ENCODE measurements at places on chromosomes 1 and 21. TPM values are rescaled to one million over a fixed set of nuclear protein-coding genes. Genes with fewer than 3 reads are reported as not detected.

DNA sequence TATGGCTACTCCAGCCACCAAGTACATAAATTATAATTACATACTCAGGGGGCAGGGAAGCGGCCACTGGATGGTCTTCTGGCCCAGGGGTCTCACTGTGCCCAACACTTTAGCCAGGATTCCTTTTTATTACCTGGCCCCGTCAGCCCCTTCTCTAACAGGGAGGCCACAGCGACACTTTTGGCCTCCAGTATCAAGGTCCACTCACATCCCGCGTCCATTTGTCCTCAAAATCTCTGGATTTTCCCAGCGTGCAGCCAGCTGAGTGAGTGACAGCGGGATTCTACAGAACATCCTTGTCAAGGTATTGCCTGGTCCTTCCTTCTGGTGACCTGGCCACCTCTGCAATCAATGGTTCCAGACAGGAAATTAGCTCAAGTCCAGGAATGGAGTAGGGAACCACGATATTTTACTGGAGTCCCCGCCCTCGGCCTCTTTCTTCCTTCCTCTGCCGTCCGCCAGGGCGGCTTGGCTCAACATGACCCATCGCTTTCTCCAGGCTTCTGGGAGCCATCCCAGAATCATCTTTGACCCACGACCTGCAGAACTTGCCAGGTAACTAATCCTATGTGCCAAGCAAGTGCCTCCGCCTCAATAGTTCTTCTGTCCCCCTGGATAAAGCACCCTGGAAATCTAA lies 2.7 kb upstream of the COL6A2 start:
- H3K36me3 ChIP-seq, result no peaks in the 10 kb centered on the region
- no peaks in the 10 kb centered on the region for H3K27me3 ChIP-seq
- no peak overlapping the region for H3K27ac ChIP-seq
- H3K4me3 ChIP-seq, result no peak overlapping the region

The PDIK1L gene
- total RNA-seq, result 9.2 TPM

The ROR1 gene
- 0.50 TPM for total RNA-seq

- H3K36me3 ChIP-seq, result no peaks in the 10 kb centered on the region
- H3K27ac ChIP-seq, result no peak overlapping the region
- no peaks in the 10 kb centered on the region for H3K4me1 ChIP-seq
- no peak for DNase-seq
- no peaks in the 10 kb centered on the region for H3K27me3 ChIP-seq
Observed at GRCh38 chr1:169217636-169218035, 111.1 kb downstream of the ATP1B1 start.

GRCh38 chr1:23745515-23745914 lies 2.2 kb downstream of the ELOA start:
- H3K4me3 ChIP-seq, result no peak overlapping the region
- DNase-seq, result no peak
- H3K36me3 ChIP-seq, result peaks cover 5% of the 10 kb centered on the region
- H3K27me3 ChIP-seq, result no peaks in the 10 kb centered on the region
- no peak overlapping the region for H3K27ac ChIP-seq

- H3K27ac ChIP-seq, result no peak overlapping the region
- no peak overlapping the region for H3K4me3 ChIP-seq
- H3K27me3 ChIP-seq, result no peaks in the 10 kb centered on the region
- no peaks in the 10 kb centered on the region for H3K4me1 ChIP-seq
Observed at GRCh38 chr1:217029281-217030157, 306.3 kb upstream of the ESRRG start.

GRCh38 chr1:179445593-179445992 lies 79.8 kb downstream of the AXDND1 start:
- H3K4me1 ChIP-seq, result no peaks in the 10 kb centered on the region
- no peaks in the 10 kb centered on the region for H3K27me3 ChIP-seq
- no peak overlapping the region for H3K4me3 ChIP-seq
- DNase-seq, result no peak
- H3K36me3 ChIP-seq, result no peaks in the 10 kb centered on the region

DNA sequence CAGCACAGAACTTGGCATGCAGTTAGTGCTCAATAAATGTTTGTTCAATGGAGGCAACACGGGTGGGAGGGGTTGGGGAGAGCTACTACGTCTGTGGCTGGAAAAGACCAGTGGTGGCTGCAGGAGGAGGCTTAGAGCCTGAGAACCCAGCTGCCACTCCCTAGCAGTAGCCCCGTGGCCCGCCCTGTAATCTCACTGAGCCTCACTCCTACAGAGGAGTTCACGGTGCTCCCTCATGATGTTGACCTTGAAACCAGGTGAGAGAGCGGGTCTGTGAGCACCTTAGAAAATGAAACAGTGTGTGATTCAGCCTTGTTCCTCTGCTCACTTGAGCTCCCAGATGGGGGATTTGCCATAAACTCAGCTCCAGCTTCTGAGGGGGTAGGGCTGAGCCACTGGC lies 299.6 kb downstream of the NPHP4 start:
- H3K27me3 ChIP-seq, result no peaks in the 10 kb centered on the region
- H3K27ac ChIP-seq, result no peak overlapping the region
- DNase-seq, result no peak

GRCh38 chr1:115761601-115762302 lies 6.8 kb downstream of the CASQ2 start:
- H3K36me3 ChIP-seq, result no peaks in the 10 kb centered on the region
- no peak overlapping the region for H3K4me3 ChIP-seq
- H3K27ac ChIP-seq, result no peak overlapping the region
- no peak for DNase-seq

The LRRC42 gene
- total RNA-seq, result 10.4 TPM

GRCh38 chr1:206754011-206754410 lies 16.6 kb upstream of the IL19 start:
- no peaks in the 10 kb centered on the region for H3K27me3 ChIP-seq
- H3K36me3 ChIP-seq, result no peaks in the 10 kb centered on the region
- H3K4me1 ChIP-seq, result no peaks in the 10 kb centered on the region

DNA sequence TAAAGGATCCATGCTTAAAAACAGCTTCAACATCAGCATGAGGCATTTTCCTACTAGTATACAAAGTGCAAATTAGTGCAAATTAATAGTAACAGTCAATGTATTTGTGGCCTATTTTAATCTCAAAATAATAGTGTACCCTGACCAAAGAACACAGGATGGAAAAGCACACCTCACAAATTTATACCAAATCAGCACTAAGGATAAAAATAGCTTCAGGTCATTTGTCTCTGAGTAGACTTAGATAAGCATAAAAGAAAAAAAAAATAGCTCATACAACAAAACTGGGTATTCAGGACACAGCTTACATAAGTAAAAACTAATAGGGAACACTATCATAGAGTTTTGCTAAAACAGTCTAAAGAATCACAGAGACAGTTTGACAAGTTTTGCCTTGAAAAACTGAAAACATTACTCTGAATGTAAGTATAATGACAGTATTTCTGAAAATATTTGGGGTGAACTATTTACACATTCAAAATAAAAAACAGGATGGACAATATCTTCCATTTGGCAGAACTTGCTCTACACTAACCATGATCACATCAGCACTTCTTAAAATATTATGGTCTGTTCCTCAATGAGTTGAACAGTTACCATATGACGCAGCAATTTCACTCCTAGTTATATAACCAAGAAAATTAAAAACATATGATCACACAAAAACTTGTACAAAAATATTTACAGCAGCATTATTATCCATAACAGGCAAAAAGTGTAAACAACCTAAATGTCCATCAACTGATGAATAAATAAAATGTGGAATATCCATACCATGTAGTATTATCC lies 46.3 kb downstream of the RNF115 start:
- H3K27ac ChIP-seq, result no peak overlapping the region
- no peak overlapping the region for H3K4me3 ChIP-seq
- H3K27me3 ChIP-seq, result no peaks in the 10 kb centered on the region
- no peaks in the 10 kb centered on the region for H3K36me3 ChIP-seq
- no peak for DNase-seq
- no peaks in the 10 kb centered on the region for H3K4me1 ChIP-seq

The PLD5 gene
- 0.17 TPM for total RNA-seq

DNA sequence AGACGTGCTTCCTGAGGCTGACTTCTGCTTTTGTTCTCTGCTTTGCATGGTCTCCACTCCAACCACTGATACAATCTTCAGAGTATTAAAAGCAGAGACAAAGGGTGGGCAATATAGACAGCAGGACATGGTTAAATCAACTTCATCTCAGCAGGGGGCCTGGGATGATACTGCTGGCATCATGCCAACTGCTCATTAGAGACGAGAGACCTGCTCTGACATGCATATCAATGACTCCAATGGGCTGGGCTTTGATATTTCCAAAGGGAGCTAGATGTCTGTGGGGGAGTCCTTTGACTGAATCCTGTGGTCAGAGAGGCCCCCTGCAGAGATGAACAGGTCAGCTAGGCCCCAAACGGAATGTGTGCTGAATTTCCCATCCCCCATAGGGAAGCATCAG lies 106.6 kb downstream of the ACTL8 start:
- no peaks in the 10 kb centered on the region for H3K36me3 ChIP-seq
- H3K27me3 ChIP-seq, result no peaks in the 10 kb centered on the region
- no peak overlapping the region for H3K27ac ChIP-seq
- no peak for DNase-seq
- no peaks in the 10 kb centered on the region for H3K4me1 ChIP-seq

GRCh38 chr1:15236321-15236721 lies 10.7 kb upstream of the FHAD1 start:
- no peak overlapping the region for H3K27ac ChIP-seq
- no peak for DNase-seq
- H3K36me3 ChIP-seq, result no peaks in the 10 kb centered on the region
- H3K4me3 ChIP-seq, result no peak overlapping the region
- H3K4me1 ChIP-seq, result no peaks in the 10 kb centered on the region
- no peaks in the 10 kb centered on the region for H3K27me3 ChIP-seq

DNA sequence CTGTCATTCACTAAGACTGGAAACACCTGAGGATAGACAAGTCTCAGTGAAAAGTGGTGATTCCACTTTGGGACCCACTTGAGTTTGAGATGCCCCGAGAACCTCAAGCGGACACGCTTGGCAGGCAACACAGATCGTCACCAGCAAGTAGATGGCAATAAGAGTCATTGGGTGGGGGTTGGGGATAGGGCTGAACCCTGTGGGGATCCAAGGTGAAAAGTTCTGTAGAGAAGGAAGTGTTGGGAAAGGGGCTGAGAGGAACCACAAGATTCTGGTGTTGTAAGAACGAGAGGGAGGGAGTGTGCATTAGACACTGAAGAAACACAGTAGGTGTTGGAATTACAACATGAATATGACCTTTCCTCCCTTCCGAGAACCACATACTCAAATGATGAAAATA lies 45.4 kb upstream of the TDRD10 start:
- DNase-seq, result no peak
- H3K36me3 ChIP-seq, result peaks cover 66% of the 10 kb centered on the region
- H3K27me3 ChIP-seq, result no peaks in the 10 kb centered on the region

- no peaks in the 10 kb centered on the region for H3K4me1 ChIP-seq
- H3K27me3 ChIP-seq, result no peaks in the 10 kb centered on the region
Observed at GRCh38 chr1:192263436-192263835, 53.4 kb upstream of the RGS21 start.

The CALML6 gene
- 0.67 TPM for total RNA-seq

GRCh38 chr1:87683196-87683956 lies 354.7 kb downstream of the LMO4 start:
- H3K36me3 ChIP-seq, result no peaks in the 10 kb centered on the region
- peak overlapping the region; percentile 60 for H3K4me3 ChIP-seq
- H3K27ac ChIP-seq, result peak overlapping the region; percentile 5
- no peaks in the 10 kb centered on the region for H3K27me3 ChIP-seq
- H3K4me1 ChIP-seq, result peaks cover 2% of the 10 kb centered on the region

The MSH4 gene
- total RNA-seq, result 0.14 TPM

DNA sequence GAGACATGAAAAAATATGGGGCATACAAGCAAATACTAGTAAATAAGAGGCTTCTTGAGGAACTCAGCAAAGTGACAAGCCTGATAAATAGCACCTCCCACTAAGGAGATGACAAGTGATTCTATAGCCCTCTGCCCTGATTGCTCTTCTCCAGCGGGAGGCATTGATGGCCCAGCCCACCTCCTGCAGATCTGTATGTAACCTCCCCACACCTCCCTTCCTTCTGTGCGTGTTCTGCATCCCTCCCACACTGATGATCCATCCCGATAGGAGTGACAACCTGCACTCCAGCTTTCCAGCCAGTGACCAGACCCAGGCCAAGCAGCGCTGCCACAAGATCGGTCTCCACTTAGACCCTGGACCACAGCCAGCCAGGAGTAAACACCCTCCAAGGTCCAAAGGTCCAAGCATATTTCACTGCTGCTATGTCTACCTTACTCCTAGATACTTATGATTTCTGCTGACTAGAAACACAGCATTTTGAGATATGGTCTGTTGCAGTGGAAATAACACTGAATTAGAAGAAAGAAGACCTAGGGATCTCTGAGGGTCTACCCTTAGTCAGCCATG lies 176.1 kb downstream of the BRINP2 start:
- H3K36me3 ChIP-seq, result no peaks in the 10 kb centered on the region
- H3K27me3 ChIP-seq, result no peaks in the 10 kb centered on the region
- no peak overlapping the region for H3K4me3 ChIP-seq
- DNase-seq, result peak; percentile 46
- no peaks in the 10 kb centered on the region for H3K4me1 ChIP-seq
- H3K27ac ChIP-seq, result no peak overlapping the region

DNA sequence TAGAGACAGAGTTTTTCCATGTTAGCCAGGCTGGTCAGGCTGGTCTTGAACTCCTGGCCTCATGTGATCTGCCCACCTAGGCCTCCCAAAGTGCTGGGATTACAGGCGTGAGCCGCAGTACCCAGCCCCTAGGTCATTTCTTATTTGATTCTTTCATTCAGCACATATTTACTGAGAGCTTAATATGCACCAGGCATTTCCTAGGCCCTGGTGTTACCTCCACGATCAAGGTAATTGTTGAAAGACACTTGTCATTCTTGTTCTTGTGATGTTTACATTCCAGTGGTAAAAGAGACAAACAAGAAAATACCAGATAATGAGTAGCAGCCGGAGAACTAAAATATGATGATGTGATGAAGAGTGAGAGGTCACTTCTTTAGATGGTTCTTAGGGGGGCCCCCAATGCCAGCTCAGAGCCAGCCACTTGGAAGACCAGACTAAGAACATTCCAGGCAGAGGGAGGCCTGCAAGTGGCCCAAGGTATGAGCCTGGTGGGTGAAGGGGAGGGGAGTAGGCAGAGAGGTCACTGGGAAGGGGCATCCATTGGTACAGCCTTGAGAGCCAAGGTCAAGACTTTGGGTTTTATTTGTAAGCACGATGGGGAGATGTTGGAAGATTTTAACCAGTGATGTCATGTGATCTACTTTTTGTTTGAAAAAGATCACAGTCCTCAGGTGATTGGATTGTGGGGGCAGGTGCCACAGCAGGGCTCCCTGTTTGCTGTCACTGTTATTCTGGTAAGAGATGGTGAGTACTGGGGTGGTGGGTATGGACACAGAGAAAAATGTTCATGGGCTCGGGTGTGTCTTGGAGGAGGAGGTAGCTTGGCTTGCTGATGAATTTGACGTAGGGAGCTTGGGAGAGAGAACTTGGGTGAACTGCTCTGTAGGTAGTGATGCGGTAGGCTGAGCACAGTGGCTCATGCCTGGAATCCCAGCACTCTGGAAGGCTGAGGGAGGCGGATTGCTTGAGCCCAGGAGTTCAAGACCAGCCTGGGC lies 18.7 kb downstream of the UBE2Q1 start:
- H3K4me1 ChIP-seq, result no peaks in the 10 kb centered on the region
- H3K4me3 ChIP-seq, result no peak overlapping the region
- DNase-seq, result no peak

The RABIF gene
- 4.7 TPM for total RNA-seq

DNA sequence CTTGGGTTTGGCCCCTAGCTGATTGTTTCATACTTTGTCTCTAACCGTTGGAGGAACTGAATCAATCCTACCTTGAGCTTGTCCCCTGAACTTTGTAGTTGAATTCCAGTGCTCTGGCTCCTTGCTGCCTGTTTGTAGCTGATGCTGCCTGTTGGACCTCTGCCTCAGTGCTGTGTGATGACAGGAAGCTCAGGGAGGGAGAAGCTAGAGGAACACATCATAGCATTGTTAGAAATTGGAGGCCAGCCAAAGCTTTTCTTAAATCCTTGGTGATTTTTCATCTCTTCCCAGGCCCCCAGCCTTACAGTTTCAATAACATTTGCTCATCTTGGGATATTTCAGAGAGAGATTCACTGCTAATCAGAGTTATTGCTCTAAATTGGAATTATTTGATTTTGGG lies 34.0 kb downstream of the MACF1 start:
- H3K4me3 ChIP-seq, result no peak overlapping the region

Measured in liver (tissue), 10 donors.